ENCODE measurements at places on chromosomes 7 and 10.

DNA sequence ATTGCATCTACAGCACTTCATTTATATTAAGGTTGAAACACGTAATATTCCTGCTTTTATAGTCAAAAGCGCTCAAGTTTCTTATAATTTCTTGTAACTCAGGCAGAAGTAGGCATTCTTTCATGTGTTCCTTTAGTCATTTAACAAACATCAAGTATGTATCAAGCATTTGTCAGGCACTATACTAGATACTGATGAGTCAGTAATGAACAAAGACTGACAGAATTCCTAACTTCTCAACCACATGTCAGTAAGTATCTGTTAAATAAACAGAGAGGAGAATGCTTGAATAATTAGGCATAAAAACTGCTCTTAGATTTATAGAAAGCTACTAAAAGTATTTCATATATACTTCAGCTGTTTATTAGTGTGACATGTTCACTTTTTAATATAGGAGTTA, 9.9 kb downstream of the CRPPA start:
- DNase-seq: no peak

GRCh38 chr10:90859321-90859751, 1.5 kb upstream of the HTR7 start:
- DNase-seq: no peak

- no peak for DNase-seq
These were observed 87.8 kb downstream of the ZRANB1 start for GRCh38 chr10:125029584-125030242.

DNA sequence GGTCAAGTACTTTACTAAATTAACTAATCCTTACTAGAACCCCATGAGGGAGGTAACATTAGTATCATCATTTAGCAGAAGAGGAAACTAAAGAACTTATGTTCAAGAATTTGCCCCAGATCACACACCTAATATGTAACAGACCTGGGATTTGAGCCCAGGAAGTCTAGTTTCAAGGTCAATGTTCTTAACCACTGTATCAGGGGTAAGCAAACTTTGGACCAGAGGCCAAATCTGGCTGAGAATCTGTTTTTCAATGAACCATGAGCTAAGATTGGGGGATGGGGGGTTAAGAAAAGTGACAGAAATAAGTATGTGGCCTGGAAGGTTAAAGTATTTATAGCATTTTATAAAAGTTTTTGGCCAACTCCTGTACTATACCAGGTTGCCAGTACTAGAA, 95.1 kb downstream of the ZNF248 start:
- no peak for DNase-seq

DNA sequence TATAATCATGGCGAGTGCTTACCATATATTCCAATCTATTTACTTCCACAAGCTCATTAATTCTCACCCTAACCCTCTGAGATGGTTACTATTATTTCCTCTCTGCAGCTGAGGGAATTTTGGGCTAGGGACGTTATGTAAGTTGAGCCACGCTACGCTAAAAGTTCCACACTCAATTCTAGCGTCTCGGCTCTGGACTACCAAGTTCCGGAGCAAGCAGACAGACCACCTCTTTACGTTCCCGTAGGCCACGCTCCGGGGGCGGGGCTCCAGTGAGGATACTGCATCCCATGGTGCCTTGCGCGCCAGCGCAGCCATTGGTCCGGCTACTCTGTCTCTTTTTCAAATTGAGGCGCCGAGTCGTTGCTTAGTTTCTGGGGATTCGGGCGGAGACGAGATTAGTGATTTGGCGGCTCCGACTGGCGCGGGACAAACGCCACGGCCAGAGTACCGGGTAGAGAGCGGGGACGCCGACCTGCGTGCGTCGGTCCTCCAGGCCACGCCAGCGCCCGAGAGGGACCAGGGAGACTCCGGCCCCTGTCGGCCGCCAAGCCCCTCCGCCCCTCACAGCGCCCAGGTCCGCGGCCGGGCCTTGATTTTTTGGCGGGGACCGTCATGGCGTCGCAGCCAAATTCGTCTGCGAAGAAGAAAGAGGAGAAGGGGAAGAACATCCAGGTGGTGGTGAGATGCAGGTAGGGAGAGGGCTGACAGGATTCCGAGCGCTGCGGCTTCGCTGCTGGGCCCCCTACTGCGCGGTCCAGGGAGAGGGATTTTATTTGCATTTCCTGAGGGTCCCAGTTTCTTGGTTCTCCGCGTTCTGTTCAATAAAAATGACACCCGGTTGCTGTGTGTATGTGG, at the start of gene KIF11:
Gene KIF11, plus strand, starts transcription at position 370 of the 858 bp plus-strand sequence. Its CDS starts 246 bp downstream, at position 616.
- peak; percentile 94 for DNase-seq

- no peak for DNase-seq
These were observed 27.8 kb downstream of the NET1 start for GRCh38 chr10:5440206-5440605.

All from Calu3 (cell line).